ENCODE measurements at places on chromosomes 5 and 9.

DNA sequence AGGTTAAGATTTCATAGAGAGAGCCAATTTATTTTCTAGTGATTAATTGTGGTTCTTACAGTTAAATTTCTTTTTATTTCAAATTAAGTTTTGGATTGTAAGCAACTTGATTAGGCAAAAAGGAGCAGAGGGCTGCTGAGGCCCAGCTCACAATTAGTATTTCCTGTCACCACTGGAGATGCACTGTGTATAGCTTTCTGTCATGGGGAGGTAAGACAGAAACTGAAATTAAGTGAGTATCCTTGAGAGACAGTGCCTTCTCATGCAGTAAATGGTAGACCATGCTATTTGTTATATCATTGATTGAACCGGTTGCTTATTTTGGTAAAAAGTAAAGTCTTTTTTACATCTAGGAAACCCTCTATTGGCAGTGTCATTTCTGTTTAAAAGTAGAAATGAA, 190.7 kb downstream of the CCDC171 start:
- H3K36me3 ChIP-seq: peaks cover 5% of the 10 kb centered on the region
- no peak for DNase-seq
- H3K27ac ChIP-seq: no peak overlapping the region
- no peaks in the 10 kb centered on the region for H3K27me3 ChIP-seq
- no peaks in the 10 kb centered on the region for H3K4me1 ChIP-seq

GRCh38 chr9:82148901-82149461, 160.4 kb downstream of the SPATA31D1 start:
- no peak overlapping the region for H3K4me3 ChIP-seq
- no peaks in the 10 kb centered on the region for H3K27me3 ChIP-seq
- no peaks in the 10 kb centered on the region for H3K36me3 ChIP-seq
- no peaks in the 10 kb centered on the region for H3K4me1 ChIP-seq
- DNase-seq: no peak

DNA sequence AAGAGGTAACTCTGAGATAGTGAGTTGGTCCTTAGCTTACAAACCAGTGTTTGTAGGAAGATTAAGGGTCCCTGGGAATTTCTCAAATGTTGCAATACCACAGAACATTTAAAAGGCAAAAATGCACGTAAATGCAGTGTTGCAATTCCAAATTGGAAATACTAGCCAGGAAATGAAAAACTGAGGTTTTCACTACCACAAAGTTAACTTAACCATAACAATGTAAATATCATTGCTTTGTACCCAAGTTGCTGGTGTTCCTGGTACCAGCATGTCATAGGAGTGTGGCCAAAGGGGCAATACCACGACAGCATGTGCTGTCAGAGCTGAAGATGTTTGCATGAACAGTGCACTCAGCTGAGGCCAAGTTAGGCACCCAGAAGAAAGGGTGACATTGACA, 382.9 kb downstream of the GLIS3 start:
- H3K36me3 ChIP-seq: no peaks in the 10 kb centered on the region
- no peak for DNase-seq
- no peak overlapping the region for H3K4me3 ChIP-seq
- H3K4me1 ChIP-seq: no peaks in the 10 kb centered on the region

- no peak overlapping the region for H3K27ac ChIP-seq
- H3K4me3 ChIP-seq: no peak overlapping the region
- H3K4me1 ChIP-seq: no peaks in the 10 kb centered on the region
- DNase-seq: no peak
- H3K27me3 ChIP-seq: no peaks in the 10 kb centered on the region
Observed at GRCh38 chr5:109034306-109034705, 286.6 kb downstream of the FER start.

DNA sequence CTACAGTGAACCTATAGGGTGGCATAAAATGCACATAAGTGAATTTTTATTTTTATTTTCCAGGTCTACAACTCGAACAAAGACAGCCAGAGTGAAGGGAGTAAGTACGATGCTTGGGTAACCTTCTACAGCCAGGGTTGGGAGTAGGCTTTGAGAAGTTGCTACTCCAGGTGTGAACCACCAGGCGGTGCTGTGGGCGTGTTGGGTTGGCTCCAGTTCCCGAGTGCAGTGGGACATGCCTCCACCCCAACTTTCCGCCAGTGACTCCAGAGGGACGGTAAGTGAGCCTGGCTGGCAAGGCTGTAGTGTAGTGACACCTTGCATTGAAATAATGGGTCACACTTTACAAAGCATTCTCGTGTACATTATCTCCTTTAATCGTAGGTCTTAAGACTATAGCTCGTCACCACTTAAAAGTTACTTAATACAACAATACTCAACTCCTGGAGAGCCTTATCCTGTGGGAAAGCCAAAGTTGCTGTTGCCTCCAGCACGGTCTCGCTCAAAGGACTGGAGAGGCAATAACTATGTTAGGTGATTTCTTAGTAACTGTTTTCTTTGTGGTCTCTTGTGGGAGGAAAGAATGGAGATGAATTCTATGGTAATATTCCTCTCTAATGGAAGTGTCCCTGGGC, 244.0 kb downstream of the ARHGAP26 start:
- H3K27ac ChIP-seq: no peak overlapping the region
- H3K36me3 ChIP-seq: peaks cover 47% of the 10 kb centered on the region
- peak; percentile 53 for DNase-seq
- no peak overlapping the region for H3K4me3 ChIP-seq
- no peaks in the 10 kb centered on the region for H3K27me3 ChIP-seq
- H3K4me1 ChIP-seq: peaks cover 49% of the 10 kb centered on the region

DNA sequence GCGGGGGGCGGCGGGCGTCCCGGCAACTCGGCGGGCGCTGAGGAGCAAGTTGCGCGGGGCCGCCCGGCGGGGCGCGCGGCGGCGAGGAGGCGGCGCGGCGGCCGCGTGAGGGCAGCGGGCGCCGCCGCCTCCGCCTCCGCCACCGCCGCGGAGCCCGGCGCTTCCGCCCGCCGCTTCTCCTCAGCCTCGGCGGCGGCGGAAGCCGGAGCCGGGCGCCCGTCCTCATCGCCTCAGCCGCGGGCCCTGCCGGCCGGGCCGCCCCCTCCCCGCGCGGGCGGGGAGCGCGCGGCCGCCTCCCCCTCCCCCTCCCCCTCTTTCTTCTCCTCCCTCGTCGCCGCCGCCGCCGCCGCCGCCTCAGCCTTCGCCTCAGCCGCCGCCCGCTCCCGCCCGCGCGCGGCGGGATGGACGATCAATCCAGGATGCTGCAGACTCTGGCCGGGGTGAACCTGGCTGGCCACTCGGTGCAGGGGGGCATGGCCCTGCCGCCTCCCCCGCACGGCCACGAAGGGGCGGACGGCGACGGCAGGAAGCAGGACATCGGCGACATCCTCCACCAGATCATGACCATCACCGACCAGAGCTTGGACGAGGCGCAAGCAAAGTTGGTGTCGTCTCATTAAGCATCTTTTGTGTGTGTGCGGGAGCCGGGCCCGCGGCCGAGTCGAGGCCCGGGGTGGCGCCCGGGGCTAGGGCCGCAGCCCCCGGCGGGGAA, at the start of gene PBX3:
Gene PBX3 (plus strand): TSS at position 321 of the 712 bp plus-strand sequence.
- H3K36me3 ChIP-seq: peaks cover 26% of the 10 kb centered on the region
- peaks cover 42% of the 10 kb centered on the region for H3K4me1 ChIP-seq
- peaks cover 5% of the 10 kb centered on the region for H3K27me3 ChIP-seq
- peak within 1 kb of the TSS; percentile 97 for H3K27ac ChIP-seq
- H3K4me3 ChIP-seq: peak within 1 kb of the TSS; percentile 85

GRCh38 chr5:72308853-72309191, 11.2 kb downstream of the MRPS27 start:
- H3K4me3 ChIP-seq: peak overlapping the region; percentile 89
- H3K27me3 ChIP-seq: no peaks in the 10 kb centered on the region
- peak; percentile 33 for DNase-seq
- peak overlapping the region; percentile 93 for H3K27ac ChIP-seq
- peaks cover 88% of the 10 kb centered on the region for H3K36me3 ChIP-seq

DNA sequence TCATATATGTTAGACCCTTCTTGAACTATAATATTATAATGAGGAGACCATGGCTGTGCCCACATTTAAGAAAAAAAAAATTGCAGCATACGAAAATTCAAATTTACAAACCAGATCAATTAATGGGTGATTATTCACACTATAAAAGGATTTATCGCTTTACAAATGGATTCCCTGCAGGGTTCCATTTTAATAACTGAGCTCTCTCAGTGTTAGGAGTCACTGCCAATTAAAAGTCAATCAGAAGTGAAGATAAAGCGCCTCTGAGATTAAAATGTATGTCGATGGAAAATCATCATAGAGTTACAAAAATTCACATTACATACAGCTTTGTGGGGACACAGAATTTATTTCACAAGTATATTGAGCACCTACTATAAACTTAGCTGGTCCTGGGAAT, 66.6 kb upstream of the SMARCA2 start:
- no peaks in the 10 kb centered on the region for H3K27me3 ChIP-seq
- no peaks in the 10 kb centered on the region for H3K36me3 ChIP-seq
- no peak overlapping the region for H3K4me3 ChIP-seq
- H3K4me1 ChIP-seq: no peaks in the 10 kb centered on the region
- no peak overlapping the region for H3K27ac ChIP-seq

DNA sequence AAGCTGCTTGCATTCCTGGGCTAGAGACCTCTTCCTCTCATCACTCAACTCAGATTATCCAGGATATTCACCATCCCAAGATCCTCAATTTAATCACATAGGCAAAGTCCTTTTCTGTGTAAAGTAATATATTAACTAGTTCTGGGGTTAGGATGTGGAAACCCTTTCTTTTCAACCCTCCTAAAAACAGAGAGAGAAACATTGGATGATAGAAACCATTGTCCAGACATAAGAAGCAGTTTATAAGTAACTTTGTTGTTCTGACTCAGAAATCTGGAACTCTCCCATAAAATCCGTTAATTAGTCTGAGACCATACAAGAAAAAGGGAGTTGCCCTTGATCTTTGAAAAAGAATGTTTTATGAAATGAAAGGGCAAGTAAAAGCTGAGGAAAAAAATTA, 817.1 kb upstream of the CDH9 start:
- no peak overlapping the region for H3K27ac ChIP-seq
- H3K4me1 ChIP-seq: no peaks in the 10 kb centered on the region

- H3K4me3 ChIP-seq: no peak overlapping the region
- H3K27me3 ChIP-seq: no peaks in the 10 kb centered on the region
- H3K4me1 ChIP-seq: peaks cover 23% of the 10 kb centered on the region
Observed at GRCh38 chr5:54610197-54610944, 92.8 kb downstream of the SNX18 start.

DNA sequence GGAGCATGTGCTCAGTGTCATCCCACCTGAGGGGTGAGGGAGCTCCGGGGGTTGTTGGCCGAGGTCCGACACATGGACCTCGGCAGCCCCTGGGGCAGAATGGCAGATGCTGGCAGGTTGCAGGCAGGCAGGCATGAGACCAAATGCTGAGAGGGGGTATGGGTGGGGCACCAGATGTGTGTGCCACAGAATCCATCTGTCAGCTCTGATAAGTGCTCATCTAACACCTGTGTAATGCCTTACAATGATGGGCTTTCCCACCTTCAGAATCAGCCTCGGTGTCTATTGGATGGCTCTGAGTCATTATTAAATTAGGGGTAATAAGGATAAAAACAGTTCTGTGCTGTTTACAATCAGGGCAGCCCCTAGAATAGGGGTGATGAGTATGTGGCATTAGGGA, 73.1 kb upstream of the SAP30L start:
- no peak overlapping the region for H3K27ac ChIP-seq
- peaks cover 37% of the 10 kb centered on the region for H3K36me3 ChIP-seq
- DNase-seq: no peak
- no peak overlapping the region for H3K4me3 ChIP-seq

GRCh38 chr5:119022017-119022745, 33.8 kb upstream of the DTWD2 start:
- H3K27ac ChIP-seq: no peak overlapping the region
- no peak for DNase-seq
- H3K4me1 ChIP-seq: peaks cover 5% of the 10 kb centered on the region
- H3K4me3 ChIP-seq: no peak overlapping the region
- H3K27me3 ChIP-seq: no peaks in the 10 kb centered on the region

DNA sequence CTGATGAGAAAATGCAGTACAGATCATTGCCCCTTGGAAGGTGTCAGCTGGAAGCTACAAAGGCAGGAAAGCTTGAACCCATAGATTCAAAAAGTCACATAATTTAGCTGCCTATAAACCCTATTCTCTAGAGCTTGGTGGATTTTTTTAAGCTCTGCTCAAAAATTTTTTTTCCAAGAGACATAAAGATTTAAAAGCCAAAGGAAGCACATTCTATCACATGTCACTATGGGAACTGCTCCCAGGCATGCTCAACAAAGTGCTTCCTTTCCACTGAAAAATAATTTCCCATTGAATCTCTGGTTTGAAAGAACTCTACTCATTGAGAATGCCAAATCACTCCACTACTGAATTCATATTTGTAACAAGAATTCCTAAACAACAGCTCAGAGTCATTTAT, 419.8 kb downstream of the CETN3 start:
- no peak for DNase-seq
- H3K27me3 ChIP-seq: no peaks in the 10 kb centered on the region
- H3K27ac ChIP-seq: no peak overlapping the region
- H3K36me3 ChIP-seq: no peaks in the 10 kb centered on the region
- no peak overlapping the region for H3K4me3 ChIP-seq

GRCh38 chr5:135642488-135642870, 63.7 kb upstream of the CXCL14 start:
- H3K36me3 ChIP-seq: no peaks in the 10 kb centered on the region
- H3K27me3 ChIP-seq: no peaks in the 10 kb centered on the region
- no peaks in the 10 kb centered on the region for H3K4me1 ChIP-seq
- no peak for DNase-seq
- H3K27ac ChIP-seq: no peak overlapping the region

DNA sequence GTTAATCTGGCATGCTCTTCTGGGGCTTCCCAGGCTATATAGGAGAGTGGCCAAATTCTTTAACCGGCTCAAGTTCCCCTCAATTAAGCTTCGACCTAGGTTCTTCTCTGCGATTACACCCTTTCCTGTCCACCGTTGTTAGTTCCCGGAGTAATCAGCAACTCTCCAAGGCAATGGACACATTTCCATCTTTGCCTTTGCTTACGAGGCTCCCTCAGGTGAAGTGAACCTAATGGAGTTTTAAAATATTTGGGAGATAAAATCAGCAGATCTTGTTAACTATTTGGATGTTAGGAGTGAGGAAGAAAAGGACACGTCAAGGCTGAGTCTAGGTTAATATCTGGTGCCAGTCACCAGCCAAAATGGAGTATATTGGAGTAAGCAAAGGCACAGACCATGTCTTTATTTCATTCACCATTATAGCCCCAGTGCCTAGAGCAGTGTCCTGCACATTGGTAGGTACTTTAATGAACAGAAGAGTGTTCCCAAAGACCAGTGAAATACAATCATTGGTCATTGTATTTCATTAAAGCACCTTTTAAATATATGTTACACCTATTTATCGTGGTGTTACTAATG, 515 bp downstream of the UTP15 start:
- peaks cover 66% of the 10 kb centered on the region for H3K36me3 ChIP-seq
- no peaks in the 10 kb centered on the region for H3K27me3 ChIP-seq
- peak overlapping the region; percentile 94 for H3K4me3 ChIP-seq
- peak overlapping the region; percentile 98 for H3K27ac ChIP-seq

Data from activated T-cell treated with anti-CD3 and anti-CD28 coated beads, Interleukin-2, amount 50 U/mL, for 24 hours (primary cell).